Pons (tissue), 1 donor: ENCODE measurements at places on chromosomes 11 and 22.

DNA sequence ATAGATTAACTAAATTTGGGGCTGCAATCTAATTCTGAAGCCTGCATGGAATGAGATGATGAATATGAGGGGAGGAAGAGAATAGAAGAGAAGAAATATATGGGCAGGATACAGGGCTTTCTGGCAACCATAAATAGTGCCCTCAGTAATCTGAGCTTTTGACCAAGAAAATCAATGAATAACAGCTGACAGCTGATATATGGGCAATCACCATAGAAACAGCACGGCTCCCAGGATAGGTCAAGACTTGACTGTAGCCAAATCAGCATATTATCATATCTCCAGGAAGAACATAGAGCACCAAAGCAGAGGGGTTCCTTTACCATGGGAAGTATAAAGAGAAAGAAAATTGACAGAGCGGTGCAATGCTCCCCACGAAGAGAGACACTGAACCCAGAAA is 643.8 kb upstream of the TENM4 start:
- DNase-seq = no peak

DNA sequence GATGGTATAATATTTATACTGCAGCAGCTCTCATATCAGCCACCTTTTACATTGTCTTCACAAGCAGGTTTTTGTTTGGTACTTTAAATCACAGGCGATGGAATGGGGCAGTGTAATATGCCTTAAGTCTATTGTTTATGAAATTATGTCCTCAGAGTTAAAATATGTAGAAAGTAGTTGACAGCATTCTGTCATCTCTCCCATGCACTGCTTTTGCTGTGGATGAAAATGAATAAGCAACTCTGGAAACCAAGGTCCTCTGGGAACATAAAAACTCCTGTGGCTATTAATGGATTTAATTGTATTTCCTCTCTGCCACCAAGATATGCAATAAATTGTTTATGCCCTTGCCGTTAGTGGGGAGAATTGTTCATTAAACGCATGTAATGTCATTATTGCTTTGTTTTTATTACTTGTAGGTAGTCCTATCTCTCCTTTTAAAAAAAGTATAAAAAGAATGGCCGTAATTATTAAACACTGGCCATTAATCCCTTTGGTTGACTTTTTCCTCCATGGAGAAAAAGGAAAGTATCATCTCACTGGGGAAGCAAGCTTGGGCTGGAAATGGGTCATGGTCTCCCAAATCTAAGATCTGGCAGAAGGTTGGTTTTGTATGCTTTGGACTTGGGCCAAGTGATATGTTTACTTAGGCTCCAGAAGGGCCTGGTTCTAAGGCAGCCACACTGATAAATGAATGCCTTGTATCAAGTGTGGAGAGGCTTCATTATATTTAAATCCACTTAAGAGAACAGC is 13.1 kb downstream of the PACS1 start:
- no peak for DNase-seq

DNA sequence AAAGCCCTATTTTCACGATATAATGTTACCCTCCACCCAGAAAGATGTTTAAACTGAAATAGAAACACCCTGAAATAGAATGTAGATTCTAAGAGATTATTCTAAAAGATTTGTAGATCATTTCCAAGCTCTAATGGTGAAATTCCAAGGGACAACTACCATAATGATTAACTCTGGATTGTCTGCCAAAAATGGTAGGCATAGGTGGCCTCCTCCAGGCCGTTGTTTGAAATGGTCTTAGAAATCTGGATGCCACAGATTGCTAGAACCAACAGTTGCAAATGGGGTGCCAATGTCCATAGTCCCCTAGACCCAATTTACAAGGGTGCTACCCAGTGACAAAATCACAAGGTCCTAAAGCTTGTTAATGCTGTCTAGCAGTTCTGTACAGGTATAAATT is 6.7 kb upstream of the SLC6A5 start:
- no peak for DNase-seq

- no peak for DNase-seq
These were observed at the start of gene GUCY1A2 for GRCh38 chr11:107018219-107018901. TSS of gene GUCY1A2 (minus strand) at chr11:107018476. CDS start at chr11:107018055, 421 bp downstream.

GRCh38 chr11:44754876-44755555 is 28.3 kb downstream of the TSPAN18 start:
- DNase-seq = no peak
